ENCODE measurements at places on chromosomes 5 and 9. TPM values are rescaled to one million over a fixed set of nuclear protein-coding genes. Genes with fewer than 3 reads are reported as not detected.

GRCh38 chr5:120882038-120882775, 418.1 kb downstream of the PRR16 start:
- H3K27me3 ChIP-seq: no peaks in the 10 kb centered on the region
- DNase-seq: no peak
- H3K27ac ChIP-seq: no peak overlapping the region
- no peaks in the 10 kb centered on the region for H3K4me1 ChIP-seq

DNA sequence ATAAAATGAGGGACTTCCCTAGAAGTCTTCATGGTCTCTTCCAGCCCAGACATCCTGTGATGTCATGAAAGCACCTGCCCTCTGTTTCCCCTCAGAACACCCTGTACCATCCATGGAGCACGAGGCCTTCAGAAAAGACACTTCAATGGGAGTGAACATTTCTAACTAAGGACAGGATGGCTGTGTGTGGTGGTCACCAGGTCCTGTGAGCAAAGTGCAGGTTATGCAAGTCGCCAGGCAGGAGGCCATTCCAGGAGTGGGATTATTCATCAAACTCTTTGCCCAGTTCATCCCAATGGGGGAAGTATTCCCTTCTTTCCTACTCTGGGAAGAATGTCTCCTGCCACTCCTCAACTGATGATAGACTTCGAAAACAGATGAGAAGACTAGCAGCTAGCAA, 80.5 kb downstream of the SLC1A3 start:
- H3K27ac ChIP-seq: no peak overlapping the region
- H3K4me3 ChIP-seq: no peak overlapping the region
- H3K4me1 ChIP-seq: peaks cover 57% of the 10 kb centered on the region
- DNase-seq: no peak
- H3K36me3 ChIP-seq: no peaks in the 10 kb centered on the region

GRCh38 chr5:168047043-168047668, 244.3 kb upstream of the WWC1 start:
- H3K4me1 ChIP-seq: no peaks in the 10 kb centered on the region
- H3K27ac ChIP-seq: no peak overlapping the region
- no peak for DNase-seq
- H3K36me3 ChIP-seq: no peaks in the 10 kb centered on the region
- no peak overlapping the region for H3K4me3 ChIP-seq

GRCh38 chr9:83431101-83432060, 106.8 kb downstream of the FRMD3 start:
- no peak overlapping the region for H3K4me3 ChIP-seq
- H3K27me3 ChIP-seq: no peaks in the 10 kb centered on the region
- peaks cover 37% of the 10 kb centered on the region for H3K4me1 ChIP-seq
- no peak overlapping the region for H3K27ac ChIP-seq
- DNase-seq: no peak

- H3K27me3 ChIP-seq: no peaks in the 10 kb centered on the region
- no peaks in the 10 kb centered on the region for H3K4me1 ChIP-seq
- no peak for DNase-seq
- H3K27ac ChIP-seq: no peak overlapping the region
- H3K4me3 ChIP-seq: no peak overlapping the region
These were observed 124.3 kb upstream of the MOCS2 start for GRCh38 chr5:53233645-53234405.

The ANKDD1B gene
- 3.3 TPM for total RNA-seq

DNA sequence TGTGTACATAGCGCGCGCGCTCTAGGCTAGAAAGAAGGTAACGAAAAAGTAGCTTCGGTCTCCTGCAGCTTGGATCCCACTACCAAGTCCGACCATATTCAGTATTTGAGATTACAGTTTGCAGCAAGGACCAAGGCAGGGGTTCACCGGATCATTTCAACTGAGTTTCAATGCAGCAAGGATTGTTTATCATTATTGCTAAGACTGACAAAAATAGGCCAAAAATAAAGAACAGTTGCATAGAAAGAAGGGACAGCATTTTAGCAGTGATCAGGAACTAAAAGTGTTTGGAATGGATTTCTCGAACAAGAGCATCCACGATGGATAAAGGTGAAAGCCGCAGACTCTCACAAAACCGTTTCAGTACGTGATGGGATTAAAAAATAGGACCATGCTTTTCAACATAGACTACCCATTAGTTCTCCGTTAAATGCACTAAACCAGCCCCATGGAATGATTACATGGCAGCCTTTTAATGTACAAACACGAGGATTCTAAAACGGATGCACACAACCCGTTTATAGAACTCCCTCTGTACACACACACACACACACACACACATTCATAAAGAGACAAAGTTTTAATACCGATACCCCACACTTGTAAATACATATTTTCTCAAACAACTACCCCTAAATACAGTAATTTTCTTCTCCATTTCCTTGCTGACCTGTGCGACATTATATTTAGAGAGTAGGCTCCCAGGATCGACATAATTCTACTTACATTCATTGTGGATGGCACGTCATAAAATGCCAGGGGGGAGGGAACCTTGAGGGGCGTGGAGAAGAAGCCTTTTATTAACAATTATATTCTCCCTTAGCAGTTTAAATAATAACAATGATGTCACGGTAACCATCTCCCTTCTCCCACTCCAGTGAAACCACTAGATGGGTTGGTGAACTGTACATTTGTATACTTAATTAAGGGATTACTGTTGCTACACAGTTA, 197.1 kb downstream of the MEF2C start:
- H3K36me3 ChIP-seq: no peaks in the 10 kb centered on the region
- no peaks in the 10 kb centered on the region for H3K4me1 ChIP-seq
- DNase-seq: no peak
- peaks cover 100% of the 10 kb centered on the region for H3K27me3 ChIP-seq
- H3K27ac ChIP-seq: no peak overlapping the region
- no peak overlapping the region for H3K4me3 ChIP-seq

DNA sequence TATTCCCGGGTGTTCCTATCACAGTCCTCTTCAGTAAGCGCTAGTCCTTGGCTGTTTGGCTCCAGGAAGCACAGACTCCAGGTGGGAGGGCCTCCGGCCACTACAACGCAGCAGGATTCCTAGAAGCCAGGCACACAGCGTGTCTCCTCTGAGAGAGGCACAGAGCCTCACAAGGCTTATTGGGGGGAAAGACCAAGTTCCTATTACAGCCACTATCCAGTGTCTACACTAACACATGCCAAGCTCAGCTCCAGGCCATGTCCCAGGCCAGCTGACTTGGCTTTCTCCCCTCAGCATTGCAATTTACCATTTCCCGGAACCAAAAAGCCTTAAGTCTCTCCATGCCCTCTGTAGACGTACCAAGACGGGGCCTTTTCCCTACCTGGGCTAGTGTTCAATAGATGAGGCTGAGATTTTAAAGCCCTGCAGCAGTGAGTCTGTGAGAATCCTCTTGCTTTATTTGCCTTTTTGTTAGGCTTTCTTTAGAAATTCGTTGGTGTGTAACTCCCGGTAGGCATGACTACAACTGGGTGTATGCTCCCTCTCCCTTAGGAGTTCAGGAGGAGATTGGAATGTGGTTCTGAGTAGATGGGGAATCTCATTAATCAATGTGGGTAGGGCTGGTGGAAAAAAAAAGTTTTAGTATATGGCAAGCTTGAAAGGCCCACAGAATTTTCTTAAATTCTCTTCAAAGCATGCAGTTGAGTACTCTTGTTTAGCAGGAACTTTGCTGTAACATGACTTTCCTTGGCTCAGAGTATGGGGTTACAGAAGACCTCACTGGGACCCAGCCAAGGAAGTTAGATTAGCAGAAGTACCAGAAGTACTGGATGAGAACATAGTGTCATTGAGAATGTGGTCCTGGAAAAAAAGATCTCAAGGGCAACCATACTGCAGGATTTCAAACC, 84.3 kb upstream of the SLC1A3 start:
- no peaks in the 10 kb centered on the region for H3K36me3 ChIP-seq
- H3K4me3 ChIP-seq: no peak overlapping the region
- no peak for DNase-seq
- no peaks in the 10 kb centered on the region for H3K4me1 ChIP-seq
- no peak overlapping the region for H3K27ac ChIP-seq
- no peaks in the 10 kb centered on the region for H3K27me3 ChIP-seq

The TMEFF1 gene
- 0.58 TPM for total RNA-seq

The PCDHGB1 gene
- total RNA-seq: 1.7 TPM

The PCDHGA10 gene
- total RNA-seq: 5.2 TPM

The RACK1 gene
- 1,308 TPM for total RNA-seq

DNA sequence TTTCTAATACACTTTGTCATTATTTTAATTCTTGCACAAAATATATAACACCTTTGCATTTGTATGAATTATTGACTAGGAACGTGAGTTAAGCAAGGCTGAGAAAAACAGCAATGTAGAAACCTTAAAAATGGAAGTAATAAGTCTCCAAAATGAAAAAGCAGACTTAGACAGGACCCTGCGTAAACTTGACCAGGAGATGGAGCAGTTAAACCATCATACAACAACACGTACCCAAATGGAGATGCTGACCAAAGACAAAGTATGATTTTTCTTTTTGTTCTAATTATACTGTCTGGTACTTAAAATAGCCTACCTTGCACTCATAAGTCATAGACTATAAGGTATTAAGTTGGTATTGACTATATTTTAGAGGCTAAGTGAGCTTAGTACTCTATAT, 34.4 kb downstream of the RAD50 start:
- H3K4me1 ChIP-seq: no peaks in the 10 kb centered on the region
- no peaks in the 10 kb centered on the region for H3K27me3 ChIP-seq
- peaks cover 83% of the 10 kb centered on the region for H3K36me3 ChIP-seq
- DNase-seq: no peak

- H3K27ac ChIP-seq: no peak overlapping the region
- no peaks in the 10 kb centered on the region for H3K4me1 ChIP-seq
- H3K36me3 ChIP-seq: peaks cover 52% of the 10 kb centered on the region
These were observed 43.9 kb downstream of the CCDC125 start for GRCh38 chr5:69288688-69289087.

DNA sequence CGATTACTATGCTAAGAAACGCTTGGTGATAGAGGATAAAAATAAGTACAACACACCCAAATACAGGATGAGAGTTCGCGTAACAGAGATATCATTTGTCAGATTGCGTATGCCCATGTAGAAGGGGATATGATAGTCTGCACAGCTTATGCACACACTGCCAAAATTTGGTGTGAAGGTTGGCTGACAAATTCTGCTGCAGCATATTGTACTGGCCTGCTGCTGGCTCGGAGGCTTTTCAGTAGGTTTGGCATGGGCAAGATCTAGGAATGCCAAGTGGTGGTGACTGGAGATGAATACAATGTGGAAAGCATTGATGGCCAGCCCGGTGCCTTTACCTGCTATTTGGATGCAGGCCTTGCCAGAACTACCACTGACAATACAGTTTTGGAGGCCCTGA, 208.4 kb downstream of the PDZD2 start:
- no peak for DNase-seq
- H3K27me3 ChIP-seq: no peaks in the 10 kb centered on the region
- no peak overlapping the region for H3K4me3 ChIP-seq
- no peaks in the 10 kb centered on the region for H3K36me3 ChIP-seq
- no peak overlapping the region for H3K27ac ChIP-seq
- H3K4me1 ChIP-seq: no peaks in the 10 kb centered on the region

The ENTPD2 gene
- 0.87 TPM for total RNA-seq

GRCh38 chr5:126686451-126687126, 85.8 kb downstream of the PHAX start:
- H3K27me3 ChIP-seq: peaks cover 6% of the 10 kb centered on the region
- H3K4me3 ChIP-seq: no peak overlapping the region
- DNase-seq: no peak
- H3K27ac ChIP-seq: no peak overlapping the region
- no peaks in the 10 kb centered on the region for H3K4me1 ChIP-seq

The SLC25A48 gene
- total RNA-seq: 0.64 TPM

GRCh38 chr9:113875459-113876150, 504 bp upstream of the ZNF618 start:
- H3K36me3 ChIP-seq: no peaks in the 10 kb centered on the region
- no peaks in the 10 kb centered on the region for H3K27me3 ChIP-seq
- H3K4me1 ChIP-seq: peaks cover 9% of the 10 kb centered on the region
- no peak overlapping the region for H3K27ac ChIP-seq

DNA sequence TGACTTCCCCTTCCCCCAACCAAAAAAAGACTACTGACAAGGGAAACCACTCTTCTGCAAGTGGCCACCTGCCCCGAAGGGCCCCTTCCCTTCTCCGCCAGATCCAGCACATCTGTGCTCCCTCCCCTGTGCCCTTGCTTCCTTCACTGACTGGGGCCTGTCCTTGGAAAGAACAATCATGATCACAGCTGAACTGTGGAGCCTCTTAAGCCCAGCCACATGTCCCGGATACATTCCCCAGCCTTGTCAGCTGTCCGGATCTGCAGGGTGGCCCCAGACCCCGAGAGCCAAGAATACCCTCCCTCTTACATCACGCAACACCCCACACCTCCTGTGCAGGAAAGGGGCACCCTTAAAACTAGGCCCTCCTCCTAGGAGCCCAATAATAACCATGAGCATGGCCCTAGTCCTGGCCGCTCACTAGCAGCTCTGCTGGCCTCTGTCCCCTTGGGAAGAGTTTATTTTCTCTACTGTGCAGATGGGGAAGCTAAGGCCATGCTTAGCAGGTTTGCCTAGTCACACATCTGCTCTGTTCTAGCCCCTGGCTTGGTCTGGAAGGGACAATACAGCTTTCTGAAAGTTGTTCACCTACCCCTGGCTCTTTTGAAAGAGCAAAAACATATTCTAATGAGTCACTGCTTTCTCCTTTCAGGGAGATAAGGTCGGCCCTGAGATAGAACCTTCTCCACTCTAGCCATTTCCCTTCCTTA, 3.8 kb downstream of the SPRY4 start:
- peak overlapping the region; percentile 2 for H3K4me3 ChIP-seq
- H3K27ac ChIP-seq: peak overlapping the region; percentile 56
- DNase-seq: no peak

The SLC6A18 gene
- not detected for total RNA-seq

- no peaks in the 10 kb centered on the region for H3K27me3 ChIP-seq
- no peak for DNase-seq
- H3K4me1 ChIP-seq: peaks cover 9% of the 10 kb centered on the region
- H3K36me3 ChIP-seq: peaks cover 29% of the 10 kb centered on the region
These were observed 6.0 kb upstream of the GPR21 start for GRCh38 chr9:123027517-123027916.

All from left lung (tissue), 14 donors.